Activated CD4-positive, alpha-beta T cell treated with anti-CD3 and anti-CD28 coated beads for 36 hours (primary cell): ENCODE measurements at places on chromosomes 7 and 10.
A peak's percentile ranks its signal among the peaks of the same experiment; 100 is the strongest.

- DNase-seq, result no peak
Measured at GRCh38 chr10:119796039-119796438, 70.2 kb downstream of the INPP5F start.

DNA sequence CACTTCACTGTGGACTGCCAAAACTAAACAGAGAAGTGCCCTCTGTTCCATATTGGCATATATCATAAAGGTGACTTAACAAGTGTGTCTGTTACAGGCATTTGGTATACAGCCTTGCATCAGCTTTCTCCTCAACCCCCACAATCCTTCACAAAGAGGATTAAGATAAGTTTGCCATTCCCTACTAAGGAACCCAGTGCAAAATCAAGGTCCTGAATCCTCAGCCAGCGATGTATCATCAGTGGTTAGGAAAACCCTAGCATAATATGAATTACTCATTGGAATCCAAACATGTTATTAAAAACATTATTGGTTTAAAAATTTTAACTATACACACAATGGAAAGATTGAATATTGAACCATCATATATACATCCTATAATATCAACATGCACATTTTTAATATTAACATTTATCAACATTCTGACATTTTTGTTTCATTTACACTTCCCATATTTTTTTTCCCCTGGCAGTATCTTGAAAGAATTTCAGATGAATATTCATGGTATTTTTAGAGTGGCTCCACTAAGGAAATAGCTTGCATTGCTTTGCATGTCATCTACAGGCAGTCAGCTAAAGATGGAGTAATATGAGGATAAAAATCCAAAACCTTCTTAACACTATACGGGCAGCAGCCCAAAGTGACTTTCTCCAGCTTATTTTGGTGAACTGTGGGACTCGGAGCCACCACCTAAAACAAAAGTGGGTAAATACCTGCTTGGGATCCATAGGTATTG is 215.6 kb upstream of the CHRM2 start:
- DNase-seq, result no peak

DNA sequence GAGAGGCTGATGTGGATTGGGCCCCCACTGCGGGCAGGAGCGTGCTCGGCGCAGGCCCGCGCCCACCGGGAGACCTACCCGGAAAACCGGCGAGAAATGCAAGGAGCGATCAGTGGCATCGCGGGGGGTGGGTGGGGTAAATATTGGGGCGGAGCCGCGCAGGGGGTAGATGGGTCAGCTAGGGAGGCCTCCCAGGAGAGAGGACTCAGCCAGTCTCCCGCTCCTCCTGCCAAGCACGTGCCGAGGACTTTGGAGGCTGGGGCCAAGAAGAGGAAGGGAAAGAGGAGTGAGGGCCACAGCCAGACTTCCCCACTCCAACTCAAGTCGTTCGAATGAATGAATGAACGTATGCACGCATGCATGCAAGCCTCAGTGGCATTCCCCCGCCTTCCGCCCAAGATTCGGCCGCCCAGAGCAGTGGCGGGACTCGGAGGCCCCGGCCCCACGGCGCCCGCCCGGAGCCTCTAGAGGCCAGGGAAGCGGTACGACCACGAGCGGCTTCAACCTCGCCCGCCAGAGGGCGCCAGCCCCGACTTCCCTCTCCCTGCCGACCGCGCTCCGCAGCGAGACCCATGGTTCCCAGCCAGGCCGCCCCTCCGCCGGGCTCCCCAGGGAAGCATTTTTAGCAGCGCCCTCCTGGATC is 3.6 kb downstream of the NPM3 start:
- DNase-seq, result peak; percentile 93

DNA sequence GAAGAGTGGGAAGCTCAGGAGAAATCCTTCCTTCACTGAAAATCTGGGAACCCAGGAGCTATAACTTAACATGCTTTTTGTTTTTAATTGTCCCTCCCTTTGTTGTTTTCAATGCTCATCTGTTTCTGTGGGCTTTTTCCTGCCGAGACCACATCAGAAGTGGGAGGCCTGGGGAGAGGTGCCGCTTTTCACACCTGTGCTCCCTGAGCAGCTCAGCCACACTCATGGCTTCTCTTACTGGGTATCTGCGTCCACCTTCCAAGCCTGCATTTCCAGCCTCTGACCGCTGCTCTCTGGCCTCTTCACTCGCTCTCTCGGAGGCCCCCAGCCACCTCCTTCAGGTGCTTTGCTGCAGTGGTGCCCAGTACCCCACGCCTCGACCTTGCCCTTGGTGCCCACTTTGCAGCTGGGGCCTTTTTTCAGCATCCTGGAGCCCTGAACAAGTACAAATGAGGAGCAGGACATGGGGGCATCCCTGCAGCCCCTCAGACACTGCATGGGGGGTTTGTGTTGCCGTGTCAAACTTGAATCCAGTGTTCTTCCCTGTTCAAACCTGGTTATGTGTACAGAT is 9.9 kb downstream of the C7orf57 start:
- no peak for DNase-seq

GRCh38 chr10:28669227-28670173 is 7.8 kb upstream of the BAMBI start:
- no peak for DNase-seq

- DNase-seq, result no peak
Measured at GRCh38 chr7:128192497-128193142, 48.5 kb upstream of the LEP start.

DNA sequence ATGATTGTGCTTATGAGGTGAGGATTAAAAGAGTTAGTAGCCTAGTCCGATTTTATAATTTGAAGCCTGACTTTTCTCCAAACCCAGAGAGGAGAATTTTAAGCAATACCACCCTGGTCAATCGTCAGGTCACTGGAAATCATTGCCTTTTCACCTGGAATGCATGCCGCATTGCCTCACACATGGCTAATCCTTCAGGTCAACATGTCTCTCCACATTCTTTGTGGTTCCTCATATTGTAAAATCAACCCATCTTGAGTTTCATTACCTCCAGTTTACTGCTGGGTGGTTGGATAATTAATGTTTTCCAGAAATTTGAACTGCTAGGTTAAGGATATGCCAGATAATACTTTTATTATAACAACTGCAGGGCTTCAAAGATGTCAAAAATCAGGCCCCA is 55.6 kb upstream of the SEMA3E start:
- no peak for DNase-seq
